ENCODE measurements at places on chromosomes 3 and 15.

DNA sequence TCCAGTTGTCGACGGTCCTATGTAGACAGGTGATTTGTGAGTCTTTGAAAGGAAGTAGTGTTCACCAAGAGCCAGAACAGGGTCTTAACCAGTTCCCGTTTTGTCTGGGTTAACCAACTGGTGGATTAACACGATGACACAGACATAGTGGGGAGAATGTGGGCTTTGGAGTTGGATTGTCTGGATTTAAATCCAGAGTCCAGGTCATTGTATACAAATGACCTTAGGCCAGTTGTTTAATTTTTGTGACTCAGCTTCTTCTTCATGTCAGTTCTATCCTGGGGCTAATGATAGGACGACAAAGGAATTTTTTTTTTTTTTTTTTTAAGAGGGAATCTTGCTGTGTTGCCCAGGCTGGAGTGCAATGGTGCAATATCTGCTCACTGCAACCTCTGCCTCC is 126.7 kb downstream of the LPP start:
- DNase-seq: no peak

DNA sequence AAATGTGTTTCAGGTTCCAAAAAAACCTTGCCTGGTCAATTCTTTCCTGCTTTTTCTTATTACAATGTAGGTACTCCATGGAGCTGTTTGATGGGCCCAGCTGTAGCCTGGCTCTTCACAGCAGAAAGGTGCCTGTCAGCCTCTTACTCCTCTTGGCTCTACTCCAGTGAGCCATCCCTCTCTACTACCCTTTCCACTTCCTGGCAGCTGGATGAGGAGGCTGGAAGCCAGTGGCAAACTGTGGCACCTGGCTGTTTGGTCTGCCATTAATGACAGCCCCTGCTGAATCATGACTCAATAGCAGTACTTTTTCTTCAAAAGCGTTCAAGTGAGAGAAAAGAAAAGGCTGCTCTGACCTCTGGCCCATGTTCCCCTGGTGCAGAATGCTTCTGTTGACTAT is 618.1 kb downstream of the PYDC2 start:
- DNase-seq: no peak

GRCh38 chr15:98888820-98889479 is 118.6 kb downstream of the PGPEP1L start:
- DNase-seq: no peak

GRCh38 chr3:88189361-88189810 is 39.6 kb downstream of the C3orf38 start:
- DNase-seq: no peak

GRCh38 chr3:10974131-10974530 is 18.4 kb upstream of the SLC6A1 start:
- DNase-seq: no peak

DNA sequence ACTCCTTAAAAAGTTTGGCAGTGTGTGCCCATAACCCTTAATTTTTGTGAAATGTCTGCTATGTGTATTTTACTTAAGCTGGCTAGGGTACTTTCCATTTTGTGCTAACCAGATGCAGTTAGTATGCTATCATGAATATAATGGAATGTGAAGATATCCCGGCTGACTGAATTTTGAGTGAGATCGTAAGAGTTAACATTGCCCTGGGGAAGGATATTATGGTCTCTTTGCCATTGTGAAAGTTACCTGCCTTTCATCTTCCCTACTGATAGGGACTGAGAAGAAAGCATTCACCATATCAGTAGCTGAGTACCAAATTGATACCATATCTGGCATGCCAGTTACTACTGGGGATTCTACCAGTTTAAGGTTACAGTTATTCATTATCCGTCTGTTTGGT is 243.2 kb downstream of the UBE2E2 start:
- no peak for DNase-seq

Measured in CD4-positive, alpha-beta T cell treated with Interleukin-17A for 4 hours (primary cell).